CD4-positive, alpha-beta T cell (primary cell): ENCODE measurements at places on chromosomes 2 and 18. TPM values are rescaled to one million over a fixed set of nuclear protein-coding genes. Genes with fewer than 3 reads are reported as not detected.
A peak's percentile ranks its signal among the peaks of the same experiment; 100 is the strongest.

DNA sequence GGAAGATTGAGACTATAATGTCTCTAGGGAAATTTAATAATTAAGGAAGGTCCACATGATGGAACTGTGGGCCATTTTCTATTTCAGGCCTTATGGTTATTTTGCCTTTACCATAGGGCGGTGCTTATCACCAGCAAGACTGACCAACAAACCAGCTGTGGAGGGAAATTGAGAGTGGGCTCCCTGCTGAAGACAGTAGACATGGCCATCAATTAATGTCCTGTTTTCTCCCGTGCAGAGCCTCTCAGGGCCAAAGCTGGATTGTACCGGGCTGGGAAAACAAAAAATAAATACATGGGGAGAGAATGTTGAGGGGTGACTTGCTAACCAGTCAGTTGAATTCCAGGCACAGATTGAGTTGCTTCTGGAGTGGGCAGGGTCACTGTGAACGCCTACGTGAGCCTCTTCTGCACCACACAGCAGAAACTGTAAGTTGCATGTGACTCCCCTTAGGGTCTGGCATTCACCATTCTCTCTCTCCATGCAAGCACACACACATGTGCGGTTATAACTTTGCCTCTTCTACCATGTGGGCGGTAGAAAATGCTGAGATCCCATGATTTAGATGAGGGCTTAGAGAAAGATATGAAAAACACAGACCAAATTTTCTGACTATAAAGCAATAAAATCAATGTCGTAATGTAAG lies 128.5 kb downstream of the COPS8 start:
- H3K36me3 ChIP-seq, result no peaks in the 10 kb centered on the region
- H3K4me1 ChIP-seq, result no peaks in the 10 kb centered on the region
- no peak overlapping the region for H3K27ac ChIP-seq

Gene SERPINB13
- not detected for total RNA-seq

DNA sequence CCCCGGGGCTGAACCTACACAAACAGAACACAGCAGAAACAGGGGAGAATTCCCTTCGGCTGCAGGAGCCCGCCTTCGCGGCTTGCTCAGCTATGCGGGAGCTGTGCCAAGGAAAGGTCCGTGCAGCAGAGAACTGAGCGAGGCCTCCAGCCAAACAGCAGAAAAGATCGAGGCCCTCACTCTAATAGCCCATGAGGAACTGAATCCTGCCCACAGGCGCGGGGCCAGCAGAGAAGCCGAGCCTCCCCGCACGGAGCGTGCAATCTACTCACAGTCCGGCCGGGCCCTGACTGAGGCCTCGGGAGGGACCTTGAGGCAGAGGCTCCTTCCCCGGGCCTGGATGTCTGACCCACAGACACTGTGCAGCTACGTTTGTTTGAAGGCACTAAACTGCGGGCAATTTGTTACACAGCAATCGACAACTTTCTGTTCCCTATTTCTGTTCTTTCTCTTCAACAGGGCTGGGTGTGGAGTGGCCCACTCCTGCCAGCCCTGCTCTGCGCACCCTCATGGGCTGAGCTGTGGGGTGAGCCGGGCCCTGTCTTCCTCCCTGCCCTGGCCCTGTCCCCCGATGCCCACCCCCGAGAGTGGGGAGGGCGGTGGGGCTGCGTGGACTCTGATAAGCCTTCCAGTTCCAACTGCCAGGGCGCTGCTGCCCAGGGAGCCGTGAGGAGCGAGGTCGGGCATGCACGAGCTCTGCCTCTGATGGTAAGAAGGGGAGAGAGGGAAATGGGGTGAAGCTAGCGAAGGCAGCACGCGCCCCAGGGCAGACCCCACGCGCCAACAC lies 13.7 kb downstream of the HES6 start:
- DNase-seq, result no peak
- no peak overlapping the region for H3K27ac ChIP-seq
- peaks cover 5% of the 10 kb centered on the region for H3K4me1 ChIP-seq
- no peaks in the 10 kb centered on the region for H3K36me3 ChIP-seq
- no peak overlapping the region for H3K4me3 ChIP-seq
- H3K27me3 ChIP-seq, result no peaks in the 10 kb centered on the region

DNA sequence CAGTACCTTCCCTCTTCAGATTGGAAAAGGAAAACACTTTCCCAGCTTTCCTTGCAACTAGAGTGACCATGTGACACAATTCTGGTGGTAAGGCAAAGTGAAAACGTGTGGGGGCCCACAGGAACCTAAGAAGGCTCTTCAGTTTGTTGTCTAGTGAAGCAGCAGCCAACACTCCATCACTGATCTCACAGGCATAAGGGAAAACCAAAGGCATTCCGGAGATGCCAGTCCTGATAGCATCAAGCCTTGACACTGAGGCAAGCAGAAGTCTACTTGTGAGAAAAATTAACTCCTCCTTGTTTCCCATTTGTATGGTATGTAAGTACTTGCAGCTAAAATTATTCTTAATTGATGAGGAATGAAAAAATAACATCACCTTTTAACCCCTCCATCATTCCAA lies 88.3 kb downstream of the ETAA1 start:
- no peak for DNase-seq
- no peak overlapping the region for H3K27ac ChIP-seq
- H3K4me1 ChIP-seq, result no peaks in the 10 kb centered on the region
- no peak overlapping the region for H3K4me3 ChIP-seq

DNA sequence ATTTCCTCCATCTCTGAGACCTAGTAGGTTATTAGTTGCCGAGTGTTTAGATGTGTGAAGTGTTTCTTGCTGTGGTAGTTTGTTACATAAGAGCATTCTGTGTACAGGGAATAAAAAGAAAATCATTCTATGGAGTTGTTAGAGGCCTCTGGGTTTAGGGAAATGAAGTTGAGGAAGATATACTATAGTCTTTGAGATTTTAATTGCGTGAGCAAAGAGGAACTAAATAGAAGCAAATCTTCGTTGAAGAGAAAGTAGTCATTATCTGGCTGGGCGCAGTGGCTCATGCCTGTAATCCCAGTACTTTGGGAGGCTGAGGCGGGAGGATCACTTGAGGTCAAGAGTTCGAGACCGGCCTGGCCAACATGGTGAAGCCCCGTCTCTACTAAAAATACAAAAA lies 19.0 kb downstream of the USP39 start:
- H3K4me1 ChIP-seq, result peaks cover 6% of the 10 kb centered on the region
- H3K27ac ChIP-seq, result no peak overlapping the region
- DNase-seq, result no peak

- H3K36me3 ChIP-seq, result no peaks in the 10 kb centered on the region
- no peaks in the 10 kb centered on the region for H3K4me1 ChIP-seq
- DNase-seq, result no peak
- H3K27ac ChIP-seq, result no peak overlapping the region
- no peaks in the 10 kb centered on the region for H3K27me3 ChIP-seq
These were observed 32.1 kb upstream of the DOCK10 start for GRCh38 chr2:225074366-225074765.

Gene TSPYL6
- total RNA-seq, result not detected

DNA sequence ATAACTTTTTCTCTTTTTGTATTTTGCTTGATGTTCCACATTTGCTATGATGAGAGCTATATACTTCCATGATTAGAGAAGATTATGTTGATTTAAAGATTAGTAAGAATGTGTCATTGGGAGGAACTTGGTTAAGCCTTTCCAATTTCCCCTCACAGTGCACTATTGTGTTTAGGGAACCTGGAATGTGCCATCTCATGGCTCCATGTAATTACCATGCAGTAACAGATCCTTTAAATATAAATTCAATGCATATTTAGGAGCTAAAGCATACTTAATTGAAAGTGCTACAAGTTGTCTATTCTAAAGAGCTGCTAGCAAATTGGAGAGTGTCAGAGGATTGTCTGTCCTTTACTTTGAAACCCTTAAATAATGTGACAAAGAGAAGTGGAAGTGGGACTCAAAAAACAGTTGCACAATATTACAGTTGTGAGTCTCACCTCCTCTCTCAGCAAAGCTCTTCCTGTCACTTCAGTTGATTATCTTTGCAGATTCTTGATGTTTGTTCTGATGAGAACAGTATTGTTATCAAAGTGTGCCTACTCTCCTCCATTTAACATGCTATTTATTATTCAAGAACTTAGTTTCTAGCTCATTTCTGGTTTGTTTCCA lies 1162.7 kb upstream of the ZEB2 start:
- no peaks in the 10 kb centered on the region for H3K27me3 ChIP-seq
- no peaks in the 10 kb centered on the region for H3K4me1 ChIP-seq
- H3K27ac ChIP-seq, result no peak overlapping the region
- H3K4me3 ChIP-seq, result no peak overlapping the region
- no peak for DNase-seq

GRCh38 chr2:135169900-135170753 lies 118.0 kb downstream of the RAB3GAP1 start:
- H3K4me1 ChIP-seq, result no peaks in the 10 kb centered on the region
- no peak overlapping the region for H3K27ac ChIP-seq
- DNase-seq, result no peak

GRCh38 chr2:74515981-74516633 lies 1.9 kb downstream of the TLX2 start:
- peaks cover 40% of the 10 kb centered on the region for H3K4me1 ChIP-seq
- DNase-seq, result peak; percentile 76
- H3K36me3 ChIP-seq, result no peaks in the 10 kb centered on the region
- peak overlapping the region; percentile 54 for H3K4me3 ChIP-seq
- H3K27me3 ChIP-seq, result peaks cover 78% of the 10 kb centered on the region

Gene CCDC138
- total RNA-seq, result 5.8 TPM

DNA sequence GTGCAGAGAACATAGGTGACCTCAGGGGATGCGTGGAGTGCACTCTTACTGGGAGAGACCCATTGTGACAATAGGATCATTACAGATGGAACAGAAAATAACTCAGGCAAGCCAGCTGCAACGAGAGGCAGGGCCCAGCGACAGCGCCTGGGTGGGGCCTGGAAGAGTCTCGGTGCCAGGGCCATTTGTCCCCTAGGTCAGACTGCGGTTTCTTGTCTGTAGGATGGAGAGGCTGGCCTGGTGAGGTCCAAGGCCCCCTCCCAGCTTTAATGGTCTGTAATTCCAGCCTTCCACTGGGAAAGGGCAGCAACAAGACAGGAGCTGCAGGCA lies 208.6 kb upstream of the APCDD1 start:
- no peak overlapping the region for H3K4me3 ChIP-seq
- no peak overlapping the region for H3K27ac ChIP-seq
- no peaks in the 10 kb centered on the region for H3K36me3 ChIP-seq
- H3K27me3 ChIP-seq, result no peaks in the 10 kb centered on the region

GRCh38 chr2:241895712-241896641 lies 26.4 kb downstream of the RTP5 start:
- H3K27ac ChIP-seq, result no peak overlapping the region
- DNase-seq, result peak; percentile 32
- H3K4me3 ChIP-seq, result no peak overlapping the region

Gene SCTR
- not detected for total RNA-seq

Gene UGT1A3
- not detected for total RNA-seq

Gene ASB18
- not detected for total RNA-seq
